ENCODE measurements at places on chromosomes 7 and 10. TPM values are rescaled to one million over a fixed set of nuclear protein-coding genes. Genes with fewer than 3 reads are reported as not detected.

GRCh38 chr7:151384352-151384697, 25.5 kb downstream of the WDR86 start:
- H3K4me3 ChIP-seq = no peak overlapping the region
- no peak overlapping the region for H3K27ac ChIP-seq
- H3K4me1 ChIP-seq = no peaks in the 10 kb centered on the region

GRCh38 chr7:17396692-17397091, 98.2 kb downstream of the AHR start:
- no peak for DNase-seq
- no peak overlapping the region for H3K4me3 ChIP-seq
- H3K27me3 ChIP-seq = no peaks in the 10 kb centered on the region
- no peaks in the 10 kb centered on the region for H3K4me1 ChIP-seq

GRCh38 chr7:15625466-15625865, 61.0 kb downstream of the MEOX2 start:
- DNase-seq = no peak
- no peak overlapping the region for H3K27ac ChIP-seq
- no peaks in the 10 kb centered on the region for H3K4me1 ChIP-seq
- H3K36me3 ChIP-seq = no peaks in the 10 kb centered on the region

DNA sequence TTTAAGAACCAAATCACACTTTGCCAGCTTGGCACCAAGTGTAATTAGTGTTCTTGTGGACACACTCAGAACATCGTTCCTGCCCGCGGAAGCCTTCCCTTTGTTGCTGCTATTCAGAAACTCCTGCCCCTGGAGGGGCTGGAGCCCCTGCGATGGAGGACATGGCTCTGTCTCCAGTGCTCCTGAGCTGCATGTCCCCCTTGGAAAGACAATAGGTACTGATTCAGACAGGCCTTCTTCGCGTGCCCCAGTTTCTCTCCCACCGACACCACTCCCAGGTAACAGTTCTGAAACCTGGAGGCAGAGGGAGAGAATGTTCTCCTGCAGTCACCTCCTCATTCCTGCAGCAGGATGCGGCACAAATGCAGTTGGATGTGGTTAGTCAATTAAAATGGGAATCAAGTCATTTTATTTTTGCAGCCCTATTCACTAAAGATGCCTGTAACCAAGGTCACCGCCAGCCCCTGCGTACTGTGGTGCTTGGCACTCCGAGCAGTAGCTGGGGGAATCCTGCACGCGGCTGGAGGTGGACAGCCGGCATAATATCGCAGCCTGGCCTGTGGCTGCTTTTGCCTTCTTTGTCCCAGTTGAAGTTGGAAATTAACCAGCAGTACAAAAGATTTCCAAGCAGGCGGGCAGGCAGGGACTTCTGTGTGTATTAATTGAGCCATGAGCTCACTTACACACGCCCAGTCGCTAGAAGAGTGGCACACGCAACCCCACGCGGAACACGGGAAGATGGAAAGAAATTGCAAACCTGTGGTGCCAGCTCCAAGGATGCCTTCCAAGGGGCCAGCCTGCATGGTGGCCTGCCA, 205.7 kb downstream of the EBF3 start:
- DNase-seq = no peak
- no peaks in the 10 kb centered on the region for H3K4me1 ChIP-seq
- no peak overlapping the region for H3K4me3 ChIP-seq
- H3K36me3 ChIP-seq = no peaks in the 10 kb centered on the region
- no peak overlapping the region for H3K27ac ChIP-seq
- H3K27me3 ChIP-seq = no peaks in the 10 kb centered on the region

KLLN gene
- total RNA-seq = 0.31 TPM

- H3K4me3 ChIP-seq = no peak overlapping the region
- no peaks in the 10 kb centered on the region for H3K36me3 ChIP-seq
- peaks cover 10% of the 10 kb centered on the region for H3K4me1 ChIP-seq
- DNase-seq = no peak
Measured at GRCh38 chr7:29770371-29770770, 35.9 kb upstream of the WIPF3 start.

DNA sequence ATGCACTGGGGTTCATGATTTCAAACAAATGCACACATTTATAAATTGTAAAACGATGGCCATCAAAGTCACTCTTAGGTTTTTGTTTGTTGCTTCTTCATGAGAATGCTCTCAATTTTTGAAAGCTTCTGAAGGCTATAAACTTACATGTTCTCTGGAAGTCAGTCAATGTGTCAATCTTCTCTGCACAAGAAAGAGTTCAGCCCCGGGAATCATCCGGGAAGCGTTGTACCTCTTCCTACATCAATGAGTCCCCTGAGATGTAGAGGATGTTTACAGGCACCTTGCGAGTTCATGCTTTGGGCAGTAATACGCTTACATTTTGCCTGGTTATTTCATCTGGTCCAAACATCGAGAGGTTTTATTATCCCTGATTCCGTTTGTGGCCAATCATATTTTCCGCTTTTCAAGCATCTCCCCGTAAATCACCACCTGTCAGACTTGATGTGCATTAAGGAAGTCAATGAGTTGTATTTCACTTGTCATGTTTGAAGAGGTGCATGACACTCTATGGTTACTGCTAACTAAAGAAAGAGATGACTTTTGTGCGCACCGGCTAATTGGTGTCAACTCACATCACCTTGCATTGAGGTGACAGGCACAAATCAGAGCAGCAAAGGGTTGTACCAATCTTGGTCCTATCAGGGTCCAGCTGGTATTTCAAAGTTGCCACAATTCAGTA, 750.7 kb downstream of the SORCS3 start:
- no peaks in the 10 kb centered on the region for H3K27me3 ChIP-seq
- no peak for DNase-seq

DNA sequence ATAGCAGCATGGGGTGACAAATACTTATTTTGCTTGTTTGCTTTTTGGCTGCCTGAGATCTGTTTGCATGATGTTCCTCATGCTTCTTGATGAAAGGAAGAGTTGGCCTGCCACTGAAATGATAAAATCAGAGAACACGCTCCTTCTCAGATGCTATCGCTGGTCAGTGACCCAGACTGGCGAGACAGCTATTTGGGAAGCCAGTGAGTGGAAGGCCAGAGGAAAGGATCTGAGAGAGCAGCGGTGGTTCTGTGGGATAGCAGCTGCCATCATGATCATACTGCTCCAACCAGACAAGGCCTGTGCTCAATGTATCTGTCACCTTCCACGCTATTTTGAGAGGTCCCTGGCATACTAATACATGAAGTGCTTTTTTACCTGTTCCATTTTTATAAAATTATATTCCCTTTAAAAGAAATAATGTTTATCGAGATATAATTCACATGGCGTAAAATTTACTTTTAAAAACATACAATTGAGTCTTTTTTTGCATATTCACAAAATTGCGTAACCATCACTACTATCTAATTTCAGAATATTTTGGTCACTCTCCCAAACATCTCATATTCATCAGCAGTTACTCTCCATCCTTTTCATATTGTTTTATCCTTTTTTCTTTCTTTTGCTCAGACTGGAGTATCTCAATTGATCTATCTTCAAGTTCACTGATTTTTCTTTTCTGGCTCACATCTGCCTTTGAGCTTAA, 695.1 kb downstream of the TNS3 start:
- no peaks in the 10 kb centered on the region for H3K4me1 ChIP-seq
- no peak for DNase-seq
- no peaks in the 10 kb centered on the region for H3K36me3 ChIP-seq
- no peak overlapping the region for H3K4me3 ChIP-seq
- no peaks in the 10 kb centered on the region for H3K27me3 ChIP-seq

GRCh38 chr7:32524631-32525030, 29.3 kb downstream of the AVL9 start:
- no peaks in the 10 kb centered on the region for H3K36me3 ChIP-seq
- H3K4me1 ChIP-seq = no peaks in the 10 kb centered on the region
- no peak overlapping the region for H3K4me3 ChIP-seq
- DNase-seq = no peak
- H3K27me3 ChIP-seq = no peaks in the 10 kb centered on the region

COL17A1 gene
- total RNA-seq = not detected

BAZ1B gene
- 31.2 TPM for total RNA-seq

CLCN1 gene
- total RNA-seq = 0.92 TPM

Measured in gastrocnemius medialis (tissue), 4 donors.